ENCODE measurements at places on chromosomes 1 and 21. TPM values are rescaled to one million over a fixed set of nuclear protein-coding genes. Genes with fewer than 3 reads are reported as not detected.

BTBD19 gene
- total RNA-seq, result 0.84 TPM

NBPF4 gene
- not detected for total RNA-seq

SKI gene
- total RNA-seq, result 18.4 TPM

RBM34 gene
- total RNA-seq, result 58.9 TPM

C8A gene
- total RNA-seq, result not detected

VWA5B1 gene
- not detected for total RNA-seq

TMEM69 gene
- 55.4 TPM for total RNA-seq

KDM5B gene
- total RNA-seq, result 75.8 TPM

ZSWIM5 gene
- total RNA-seq, result 0.07 TPM

MYOG gene
- not detected for total RNA-seq

FAM163A gene
- total RNA-seq, result not detected

FMO2 gene
- total RNA-seq, result not detected

NECTIN4 gene
- total RNA-seq, result 50.0 TPM

FGGY gene
- total RNA-seq, result 9.8 TPM

ARHGAP30 gene
- total RNA-seq, result 0.19 TPM
